NCI-H1092 treated with DMSO at 0.1 percent for 48 hours (cell line): ENCODE measurements at places on chromosomes 4 and X.

DNA sequence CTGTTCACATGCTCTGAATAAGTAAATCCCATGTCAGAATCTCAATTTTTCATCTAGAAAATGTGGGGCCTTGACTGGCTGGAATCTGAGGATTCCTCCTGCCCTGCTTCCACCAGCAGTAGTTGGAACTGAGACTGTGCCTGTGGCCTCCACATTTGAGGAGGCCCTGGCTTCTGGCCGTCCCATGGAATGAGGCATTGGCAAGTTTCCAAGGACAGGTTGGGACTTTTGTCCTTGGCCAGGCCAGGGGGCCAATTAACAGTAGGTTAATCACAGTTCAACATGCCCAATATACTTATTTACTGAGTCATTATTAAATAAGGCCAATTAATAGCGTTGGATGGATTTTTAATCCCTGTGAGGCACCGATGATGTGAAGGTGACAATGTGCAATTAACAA lies 50.2 kb upstream of the GABRE start:
- no peak for DNase-seq

DNA sequence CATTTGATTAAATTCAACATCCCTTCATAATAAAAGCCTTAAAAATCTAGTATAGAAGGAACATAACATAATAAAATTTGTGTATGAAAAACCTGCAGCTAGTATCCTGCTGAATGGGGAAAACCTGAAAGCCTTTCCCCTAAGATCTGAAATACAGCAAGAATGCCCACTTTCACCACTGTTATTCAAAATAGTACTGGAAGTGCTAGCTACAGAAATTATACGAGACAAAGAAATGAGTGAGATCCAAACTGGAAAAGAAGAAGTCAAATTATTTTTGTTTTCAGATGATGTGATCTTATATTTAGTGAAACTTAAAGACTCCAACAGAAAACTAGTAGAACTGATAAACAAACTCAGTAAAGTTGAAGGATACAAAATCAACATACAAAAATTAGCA lies 152.9 kb downstream of the RTL3 start:
- DNase-seq = no peak

DNA sequence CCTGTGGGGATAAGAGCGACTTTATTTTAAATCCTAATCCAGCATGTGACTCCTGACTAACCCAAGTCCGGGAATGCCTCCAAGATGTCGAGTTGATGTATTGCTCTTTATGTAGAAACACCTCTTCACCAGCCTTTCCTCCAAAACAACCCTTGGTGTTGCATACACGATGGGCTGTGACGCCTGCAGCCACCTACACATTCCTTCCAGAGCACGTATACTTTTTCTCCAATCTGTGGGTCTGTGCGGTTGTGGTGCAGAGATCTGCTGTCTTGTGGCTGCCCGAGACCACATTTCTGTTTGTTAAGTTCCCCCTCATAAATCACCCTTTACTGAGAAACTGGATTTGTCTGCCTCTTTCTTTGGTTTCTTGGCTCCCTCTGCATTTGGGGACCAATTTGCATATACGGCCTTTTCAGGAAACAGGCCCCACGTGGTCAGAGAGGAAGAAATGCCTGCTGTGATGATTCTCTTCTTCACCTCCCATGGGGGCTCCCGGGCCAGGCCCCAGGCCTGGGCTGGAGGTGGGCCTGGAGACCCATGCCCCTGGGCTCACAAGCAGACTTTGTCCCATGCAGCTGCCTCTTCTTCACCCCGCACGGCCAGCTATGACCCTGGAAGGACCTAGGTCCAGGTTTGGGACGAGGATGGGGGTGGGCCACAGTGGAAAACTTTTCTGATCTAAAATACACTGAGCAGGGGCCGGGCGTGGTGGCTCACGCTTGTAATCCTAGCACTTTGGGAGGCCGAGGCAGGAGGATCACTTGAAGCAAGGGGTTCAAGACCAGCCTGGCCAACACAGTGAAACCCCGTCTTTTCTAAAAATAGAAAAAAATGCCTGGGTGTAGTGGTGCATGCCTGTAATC lies 21.4 kb upstream of the AFAP1 start:
- no peak for DNase-seq

- DNase-seq = no peak
Measured at GRCh38 chr4:152894673-152895072, 41.5 kb upstream of the FHDC1 start.

DNA sequence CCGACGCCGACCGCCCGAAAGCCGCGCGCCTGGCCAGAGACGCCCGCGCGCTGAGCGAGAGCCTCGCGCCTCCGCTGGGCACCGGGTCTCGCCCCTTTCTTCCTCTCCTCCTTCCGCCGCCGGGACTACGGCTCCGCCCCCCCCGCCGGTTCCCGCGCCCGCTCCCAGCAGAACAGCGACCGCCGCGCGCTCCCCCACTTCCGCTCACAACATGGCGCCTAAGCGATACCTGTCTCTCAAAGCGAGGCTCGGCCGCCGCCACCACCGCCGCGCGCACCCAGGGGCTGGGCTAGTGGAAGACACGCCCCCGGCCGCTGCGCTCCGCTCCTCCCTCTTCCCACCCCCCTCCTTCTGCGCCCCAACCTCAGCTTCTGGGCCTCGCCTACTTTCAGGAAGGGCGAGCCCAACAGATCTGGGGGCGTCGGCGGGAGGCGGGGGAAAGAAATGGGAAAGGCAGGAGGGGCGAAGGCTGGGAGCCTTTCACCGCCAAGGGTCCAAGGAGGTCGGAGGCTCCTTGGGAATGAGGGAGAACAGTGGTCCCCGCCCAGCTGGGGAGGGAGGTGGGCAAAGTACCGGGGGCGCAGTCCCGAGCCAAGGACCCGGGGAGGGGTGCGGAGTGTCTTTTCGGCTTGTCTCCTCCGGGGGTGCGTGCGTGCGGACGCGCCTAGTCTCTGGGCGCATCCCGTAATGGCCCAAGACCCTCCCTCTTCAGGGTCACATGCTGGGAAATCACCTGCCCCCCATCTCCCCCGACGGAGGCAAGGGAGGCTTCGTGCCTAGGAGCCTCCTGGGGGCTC lies at the start of gene RPS6KA3:
RPS6KA3 (minus strand) TSS at position 100 of the 797 bp plus-strand sequence. CDS start 277 bp downstream, outside the sequence.
- DNase-seq = peak; percentile 94

GRCh38 chr4:11286533-11286932 lies 142.2 kb downstream of the HS3ST1 start:
- no peak for DNase-seq

GRCh38 chrX:129622757-129623301 lies 31.9 kb downstream of the APLN start:
- DNase-seq = no peak

GRCh38 chr4:110188113-110188512 lies 10.3 kb downstream of the ELOVL6 start:
- DNase-seq = no peak

GRCh38 chrX:119672426-119672825 lies 20.5 kb downstream of the SEPTIN6 start:
- peak; percentile 98 for DNase-seq

DNA sequence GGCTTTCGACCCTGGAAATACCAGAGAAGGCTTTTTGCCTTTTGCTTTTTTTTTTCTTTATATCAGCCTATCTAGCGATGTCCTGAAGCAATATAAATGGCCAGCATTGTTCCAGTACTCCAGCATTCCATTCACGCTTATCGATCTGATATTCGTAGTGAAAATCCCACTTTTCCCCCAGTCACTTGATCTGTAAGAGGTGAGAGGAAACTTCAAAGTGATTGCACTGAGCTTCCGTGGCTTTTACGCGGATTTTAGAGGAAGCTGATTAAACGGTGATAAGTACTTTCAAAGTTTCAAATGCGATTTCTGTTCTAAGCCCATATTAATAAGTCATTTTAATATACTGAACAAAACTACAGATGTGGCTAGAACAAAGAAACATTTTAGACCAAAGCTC lies 725.5 kb downstream of the TRIML1 start:
- no peak for DNase-seq

- DNase-seq = no peak
Measured at GRCh38 chrX:46587158-46587557, 13.6 kb downstream of the CHST7 start.

GRCh38 chr4:5500165-5500564 lies 208.2 kb downstream of the EVC2 start:
- no peak for DNase-seq

DNA sequence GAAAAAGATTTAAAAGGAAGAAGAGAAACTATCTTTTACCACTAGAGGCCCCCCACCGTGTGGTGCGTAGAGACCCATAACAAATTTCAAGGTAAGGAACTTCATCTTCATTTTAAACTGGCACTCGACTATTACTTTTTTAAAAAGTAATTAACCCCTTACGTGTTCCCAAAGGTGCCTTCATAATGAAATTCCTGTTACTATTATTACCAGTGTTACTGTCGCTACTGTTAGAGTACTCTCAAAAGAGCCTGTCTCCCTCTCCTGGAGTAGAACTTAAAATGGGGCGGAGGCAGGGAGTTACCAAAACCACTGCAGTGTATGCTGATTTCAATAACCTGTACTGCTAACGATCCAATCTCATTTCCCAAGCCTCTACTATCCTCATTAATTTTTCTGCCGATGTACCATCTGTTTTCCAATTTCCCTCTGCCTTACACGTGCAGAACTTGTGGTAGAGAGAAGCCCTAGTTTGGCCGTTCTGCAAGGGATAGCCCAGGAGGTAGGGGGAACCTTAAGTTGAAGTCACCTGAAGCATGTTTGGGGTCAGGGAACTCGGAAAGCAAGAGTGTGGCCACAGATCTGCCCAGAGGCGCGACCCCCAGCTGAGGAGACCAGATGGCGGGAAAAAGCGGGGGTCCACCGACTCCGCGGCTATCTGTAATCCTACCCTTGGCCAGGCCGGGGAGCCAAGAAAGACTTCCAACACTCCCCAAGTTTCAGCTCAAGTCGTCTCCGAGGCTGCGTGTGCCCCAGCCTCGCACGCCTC lies 720 bp upstream of the STK26 start:
- no peak for DNase-seq

GRCh38 chr4:158535130-158535614 lies 13.5 kb downstream of the RXFP1 start:
- no peak for DNase-seq
